ENCODE measurements at places on chromosomes 4 and X.

DNA sequence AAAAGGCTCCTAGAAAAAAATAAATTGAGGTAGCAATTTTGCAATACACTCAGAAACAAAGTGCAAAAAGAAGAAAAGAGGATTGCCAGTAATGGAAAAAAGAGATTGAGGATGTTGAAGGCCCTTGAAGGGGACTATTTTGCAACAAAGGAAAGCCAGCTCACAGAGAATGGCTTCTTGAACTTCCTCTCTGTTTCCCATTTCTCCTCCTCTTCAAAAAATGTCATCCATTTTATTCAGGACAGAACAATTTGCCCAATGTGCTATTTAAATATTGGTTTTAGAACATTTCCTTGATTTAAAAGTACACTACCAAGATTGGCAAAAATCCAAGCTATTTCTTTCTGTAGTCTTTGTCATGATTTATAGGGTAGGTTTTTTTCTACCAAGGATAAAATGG lies 60.2 kb downstream of the GASK1B start:
- DNase-seq: no peak

GRCh38 chrX:25531096-25531495 lies 515.3 kb upstream of the ARX start:
- DNase-seq: no peak

DNA sequence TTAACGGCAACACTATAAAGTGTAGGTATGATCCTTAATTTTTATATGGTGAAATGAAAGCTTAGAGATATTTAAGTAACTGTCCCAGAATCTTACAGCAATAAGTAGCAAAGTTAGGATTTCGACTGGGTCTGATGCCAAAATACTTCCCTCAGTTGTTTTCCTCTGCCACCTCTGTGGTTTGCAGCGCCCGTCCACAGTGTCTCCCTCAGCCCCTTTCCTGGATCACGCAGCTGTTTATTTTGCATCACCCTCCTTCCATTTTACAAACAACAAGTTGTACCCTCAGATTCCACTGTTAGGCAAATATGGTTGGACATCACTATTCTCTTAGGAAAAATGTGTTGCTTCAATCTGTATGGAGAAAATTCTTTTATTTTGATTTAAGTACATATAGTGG lies 56.1 kb downstream of the RAPGEF2 start:
- no peak for DNase-seq

DNA sequence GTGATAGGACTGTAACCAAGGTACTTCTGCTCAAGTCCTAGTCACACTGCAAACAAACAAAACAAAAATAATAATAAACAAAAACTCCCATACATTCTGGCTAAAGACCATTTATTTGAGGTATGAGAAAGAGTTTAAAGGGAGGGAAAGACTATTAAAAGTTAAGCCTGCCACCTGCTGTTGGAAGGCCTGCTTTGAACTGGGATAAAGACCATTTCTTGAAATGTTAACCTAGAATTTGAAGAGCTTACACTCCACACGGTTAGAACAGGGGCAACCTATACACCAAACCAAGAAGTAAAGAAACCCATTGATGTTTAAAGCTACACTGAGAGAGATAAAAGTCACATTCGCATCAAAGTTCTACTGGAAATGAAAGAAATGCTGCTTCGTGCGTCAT lies 548.7 kb upstream of the DIPK2B start:
- no peak for DNase-seq

DNA sequence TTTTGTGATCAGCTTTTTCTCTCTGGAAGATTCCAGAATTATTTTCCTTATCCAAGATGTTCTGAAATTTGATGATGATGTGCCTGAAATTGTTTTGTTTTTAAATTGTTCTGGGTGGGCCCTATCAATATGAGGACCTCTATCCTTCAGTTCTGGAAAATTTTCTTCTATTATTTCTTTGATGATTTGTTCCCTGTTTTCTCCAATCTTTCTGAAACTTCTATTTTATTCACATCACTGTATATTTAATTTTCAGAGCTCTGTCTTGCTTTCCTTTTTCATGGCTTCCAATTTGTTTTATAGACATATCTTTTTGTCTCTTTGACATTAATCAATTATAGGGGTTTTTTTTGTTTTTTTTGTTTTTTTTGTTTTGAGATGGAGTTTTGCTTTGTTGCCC lies 12.2 kb upstream of the FNIP2 start:
- no peak for DNase-seq

- no peak for DNase-seq
These were observed 22.3 kb downstream of the TMPRSS11D start for GRCh38 chr4:67861513-67861912.

DNA sequence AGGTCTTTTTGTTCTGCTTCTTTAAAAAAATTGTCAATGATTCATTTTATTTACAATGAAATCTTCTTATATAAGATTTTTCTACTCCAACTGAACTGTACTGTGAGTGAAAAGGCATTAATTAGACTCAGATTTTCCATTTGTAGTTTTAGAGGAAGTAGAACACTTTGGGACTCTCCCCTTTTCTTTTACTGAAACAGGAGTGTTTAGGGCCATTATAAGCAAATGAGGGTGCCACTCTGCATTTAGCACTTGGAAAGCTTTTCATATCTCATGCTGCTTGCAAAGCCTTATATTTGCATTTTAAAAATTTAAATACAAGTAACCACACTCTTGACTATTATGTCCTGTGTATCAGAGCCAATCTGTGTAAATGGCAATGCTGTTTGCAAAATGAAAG lies 584.3 kb downstream of the KLHL13 start:
- no peak for DNase-seq

DNA sequence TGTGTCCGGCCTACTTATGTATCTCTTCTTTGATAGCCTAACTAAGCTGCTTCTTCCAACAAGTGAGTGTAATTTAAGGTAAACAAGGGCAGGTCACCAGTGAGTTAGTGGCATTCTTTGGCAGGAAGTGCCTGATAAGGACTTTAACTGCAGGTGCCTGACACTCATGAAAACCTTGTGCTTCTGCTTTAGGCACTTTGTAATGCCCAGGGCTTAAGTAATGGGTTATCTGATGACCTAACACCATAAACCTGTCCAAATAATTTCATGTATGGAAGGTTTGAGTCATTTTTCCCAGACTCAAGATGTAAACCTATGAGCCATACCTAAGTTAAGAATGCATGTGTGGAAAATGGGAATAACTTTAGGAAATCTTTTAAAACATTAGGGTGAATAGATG lies 43.0 kb downstream of the BCOR start:
- no peak for DNase-seq

- no peak for DNase-seq
These were observed 34.3 kb upstream of the GRPR start for GRCh38 chrX:16089086-16089485.

DNA sequence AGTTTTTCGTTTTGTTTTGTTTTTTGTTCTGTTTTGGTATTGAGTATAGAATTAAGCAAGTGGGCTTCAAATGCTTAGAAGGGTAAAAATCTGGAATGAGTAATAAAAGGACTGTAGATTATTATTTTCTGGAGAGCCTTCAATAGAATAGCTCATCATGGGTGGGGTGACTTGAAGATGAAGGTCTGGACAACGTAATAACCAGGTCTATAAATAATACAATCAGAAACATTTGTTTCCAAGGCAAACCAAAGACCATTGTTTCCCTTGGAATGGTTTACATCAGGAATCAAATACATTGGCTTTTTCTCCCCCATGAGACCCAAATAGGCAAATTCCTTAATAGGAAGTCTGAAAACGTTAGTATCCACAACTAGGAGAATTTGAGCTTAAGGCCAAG lies 721.6 kb downstream of the RPA4 start:
- no peak for DNase-seq

DNA sequence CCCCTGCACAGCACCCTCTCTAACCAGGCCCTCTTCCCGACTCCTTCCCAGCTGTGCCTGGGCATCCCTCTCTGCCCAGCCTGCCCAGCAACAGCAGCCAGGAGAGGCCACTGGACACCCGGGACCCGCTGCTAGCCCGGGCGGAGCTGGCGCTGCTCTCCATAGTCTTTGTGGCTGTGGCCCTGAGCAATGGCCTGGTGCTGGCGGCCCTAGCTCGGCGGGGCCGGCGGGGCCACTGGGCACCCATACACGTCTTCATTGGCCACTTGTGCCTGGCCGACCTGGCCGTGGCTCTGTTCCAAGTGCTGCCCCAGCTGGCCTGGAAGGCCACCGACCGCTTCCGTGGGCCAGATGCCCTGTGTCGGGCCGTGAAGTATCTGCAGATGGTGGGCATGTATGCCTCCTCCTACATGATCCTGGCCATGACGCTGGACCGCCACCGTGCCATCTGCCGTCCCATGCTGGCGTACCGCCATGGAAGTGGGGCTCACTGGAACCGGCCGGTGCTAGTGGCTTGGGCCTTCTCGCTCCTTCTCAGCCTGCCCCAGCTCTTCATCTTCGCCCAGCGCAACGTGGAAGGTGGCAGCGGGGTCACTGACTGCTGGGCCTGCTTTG lies 1.1 kb downstream of the AVPR2 start:
- DNase-seq: no peak

DNA sequence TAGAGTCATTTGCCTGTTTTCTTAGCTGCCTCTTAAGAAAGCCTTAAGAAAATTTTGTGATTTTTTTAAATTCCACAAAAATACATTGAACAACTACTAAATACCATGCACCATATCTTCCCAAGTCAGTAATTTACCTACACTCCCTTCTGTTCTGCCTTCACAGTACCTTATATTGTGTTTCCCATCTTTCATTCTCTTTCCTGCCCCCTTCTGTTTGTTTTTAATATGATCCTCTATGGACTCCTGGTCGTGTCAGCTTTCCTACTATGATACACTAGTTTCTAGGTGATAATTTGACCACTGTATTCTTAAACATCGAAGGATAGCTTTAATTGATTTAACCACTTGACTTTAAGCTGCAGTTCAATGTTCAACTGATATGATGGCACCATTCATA lies 297.7 kb upstream of the HAND2 start:
- no peak for DNase-seq

DNA sequence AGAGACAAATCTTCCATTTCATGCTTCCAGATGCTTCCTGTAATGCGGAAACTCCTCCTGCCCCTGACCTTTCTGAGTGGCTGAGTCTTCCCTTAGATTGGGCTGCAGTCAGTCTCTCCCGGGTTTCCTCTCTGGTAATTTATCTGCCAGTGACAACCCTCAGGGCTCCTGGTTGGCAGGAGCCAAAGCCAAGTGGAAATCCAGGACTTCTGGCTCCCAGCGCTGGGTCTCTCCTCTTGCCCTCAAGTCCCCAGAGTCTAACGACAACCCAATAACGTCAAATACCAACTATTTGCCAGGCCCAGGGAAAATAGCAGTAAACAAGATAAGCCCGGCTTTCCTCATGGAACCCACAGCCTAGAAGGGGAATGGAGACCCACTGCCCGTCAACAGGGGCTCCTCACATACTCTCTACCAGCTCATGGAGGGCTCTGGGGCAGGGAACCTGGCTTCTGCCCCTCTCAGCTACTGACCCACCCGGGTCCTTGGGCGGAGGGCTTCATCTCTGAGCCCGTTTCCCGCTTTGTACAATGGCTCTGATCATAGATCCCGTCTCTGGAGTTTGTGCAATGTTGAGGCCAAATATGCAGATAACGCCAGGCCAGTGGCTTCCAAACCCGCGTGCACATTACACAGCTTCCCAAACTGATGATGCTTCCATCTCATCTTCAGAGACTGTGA lies 1.1 kb upstream of the TBC1D14 start:
- no peak for DNase-seq

DNA sequence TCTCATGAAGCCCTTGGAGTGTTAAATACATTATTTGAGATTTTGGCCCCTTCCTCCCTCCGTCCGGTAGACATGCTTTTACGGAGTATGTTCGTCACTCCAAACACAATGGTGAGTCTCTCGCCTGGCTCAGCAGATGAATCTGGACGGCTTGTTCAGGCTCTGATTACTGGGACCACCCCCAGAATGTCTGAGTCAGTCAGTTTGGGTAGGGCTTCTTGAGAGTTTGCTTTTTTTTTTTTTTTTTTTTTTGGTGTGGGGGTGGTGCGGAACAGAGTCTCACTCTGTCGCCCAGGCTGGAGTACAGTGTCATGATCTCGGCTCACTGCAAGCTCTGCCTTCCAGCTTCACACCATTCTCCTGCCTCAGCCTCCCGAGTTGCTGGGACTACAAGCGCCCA lies 62.4 kb upstream of the MSANTD1 start:
- no peak for DNase-seq
